ENCODE measurements at places on chromosomes 12 and 14. TPM values are rescaled to one million over a fixed set of nuclear protein-coding genes. Genes with fewer than 3 reads are reported as not detected.

GRCh38 chr14:29233188-29233587, 466.6 kb downstream of the FOXG1 start:
- H3K4me1 ChIP-seq: no peaks in the 10 kb centered on the region
- no peak overlapping the region for H3K4me3 ChIP-seq
- no peaks in the 10 kb centered on the region for H3K36me3 ChIP-seq

- H3K4me1 ChIP-seq: no peaks in the 10 kb centered on the region
- no peak for DNase-seq
- no peak overlapping the region for H3K27ac ChIP-seq
Observed at GRCh38 chr14:99677231-99678140, 6.6 kb upstream of the CYP46A1 start.

DNA sequence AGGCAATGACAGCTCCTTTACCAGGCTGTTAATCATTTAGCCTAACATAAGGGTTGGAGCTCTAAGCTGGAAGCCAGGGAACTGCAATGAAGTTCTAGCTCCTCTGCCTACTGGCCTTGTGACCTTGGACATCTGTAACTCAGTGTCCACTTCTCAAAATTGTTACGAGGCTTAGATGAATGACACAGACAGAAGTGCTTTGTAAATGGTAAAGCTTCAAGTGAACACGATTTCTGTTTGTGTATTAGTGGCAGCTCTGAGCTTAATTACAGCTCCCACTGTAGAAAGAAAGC, 122.8 kb downstream of the EML1 start:
- no peaks in the 10 kb centered on the region for H3K4me1 ChIP-seq
- no peaks in the 10 kb centered on the region for H3K27me3 ChIP-seq
- H3K4me3 ChIP-seq: no peak overlapping the region
- H3K36me3 ChIP-seq: peaks cover 90% of the 10 kb centered on the region

DNA sequence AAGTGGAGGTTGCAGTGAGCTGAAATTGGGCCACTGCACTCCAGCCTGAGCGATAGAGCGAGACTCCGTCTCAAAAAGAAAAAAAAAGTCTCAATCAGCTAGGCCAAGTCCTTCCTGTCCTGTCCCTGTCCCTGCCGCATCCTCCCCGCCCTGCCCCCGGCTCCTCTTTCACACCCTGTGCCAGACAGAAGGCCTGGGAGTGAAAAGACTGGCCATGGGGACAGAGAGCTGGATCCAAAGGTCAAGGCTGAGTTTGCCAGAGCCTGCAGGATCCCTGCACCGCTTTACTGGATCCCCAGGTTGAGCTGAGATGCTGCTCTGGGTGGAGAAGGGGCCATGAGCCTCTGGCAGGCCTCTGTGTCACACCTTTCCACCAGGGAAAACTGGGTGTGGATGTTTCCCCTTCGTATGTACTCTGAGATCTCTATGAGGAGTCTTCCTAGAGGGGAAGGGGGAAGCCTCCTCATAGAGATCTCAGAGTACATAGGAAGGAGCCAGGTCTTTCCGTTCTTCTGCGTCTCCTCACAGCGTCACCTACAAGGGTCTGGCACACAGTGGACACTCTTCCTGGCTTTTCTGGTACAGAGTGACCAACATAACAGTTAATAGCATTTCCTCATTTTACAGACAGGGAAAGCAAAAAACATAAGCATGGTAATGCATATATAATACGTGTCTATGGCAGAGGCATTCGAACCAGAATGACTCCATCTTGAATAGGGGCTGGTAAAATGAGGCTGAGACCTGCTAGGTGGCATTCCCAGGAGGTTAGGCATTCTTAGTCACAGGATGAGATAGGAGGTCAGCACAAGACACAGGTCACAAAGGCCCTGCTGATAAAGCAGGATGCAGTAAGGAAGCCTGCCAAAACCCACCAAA, 35.1 kb downstream of the NINJ2 start:
- H3K4me1 ChIP-seq: peaks cover 43% of the 10 kb centered on the region
- H3K27me3 ChIP-seq: no peaks in the 10 kb centered on the region
- H3K36me3 ChIP-seq: no peaks in the 10 kb centered on the region
- peak overlapping the region; percentile 74 for H3K27ac ChIP-seq
- no peak overlapping the region for H3K4me3 ChIP-seq
- peak; percentile 59 for DNase-seq

- DNase-seq: no peak
- H3K27ac ChIP-seq: no peak overlapping the region
- no peak overlapping the region for H3K4me3 ChIP-seq
- no peaks in the 10 kb centered on the region for H3K27me3 ChIP-seq
Observed at GRCh38 chr12:87689196-87689595, 340.0 kb downstream of the C12orf50 start.

GRCh38 chr12:131390412-131391334, 320.2 kb upstream of the SFSWAP start:
- DNase-seq: no peak
- H3K36me3 ChIP-seq: no peaks in the 10 kb centered on the region
- H3K4me3 ChIP-seq: no peak overlapping the region
- no peaks in the 10 kb centered on the region for H3K4me1 ChIP-seq
- H3K27me3 ChIP-seq: no peaks in the 10 kb centered on the region

DNA sequence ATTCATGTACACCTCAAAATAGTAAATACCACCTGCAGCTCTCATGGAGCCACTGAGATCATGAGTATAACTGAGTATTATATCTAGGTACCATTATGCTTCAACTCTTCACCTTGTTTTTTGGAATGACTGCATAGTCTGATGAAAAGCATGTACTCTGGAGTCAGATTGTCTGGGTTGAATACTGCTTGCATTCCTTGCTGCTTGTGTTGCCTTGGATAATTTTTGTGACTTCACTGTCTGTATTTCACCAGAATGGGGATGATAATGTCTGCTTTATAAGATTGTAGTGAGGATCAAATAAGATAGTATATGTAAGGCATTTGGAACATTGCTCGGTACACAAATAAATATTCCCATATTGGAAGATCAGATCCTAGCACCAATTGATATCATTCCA, 54.2 kb downstream of the SUSD6 start:
- peaks cover 73% of the 10 kb centered on the region for H3K4me1 ChIP-seq
- H3K36me3 ChIP-seq: no peaks in the 10 kb centered on the region
- H3K4me3 ChIP-seq: no peak overlapping the region
- H3K27me3 ChIP-seq: no peaks in the 10 kb centered on the region

- DNase-seq: no peak
- no peak overlapping the region for H3K4me3 ChIP-seq
- H3K27ac ChIP-seq: no peak overlapping the region
- H3K4me1 ChIP-seq: no peaks in the 10 kb centered on the region
Observed at GRCh38 chr12:118575730-118576129, 199.4 kb downstream of the SUDS3 start.

DNA sequence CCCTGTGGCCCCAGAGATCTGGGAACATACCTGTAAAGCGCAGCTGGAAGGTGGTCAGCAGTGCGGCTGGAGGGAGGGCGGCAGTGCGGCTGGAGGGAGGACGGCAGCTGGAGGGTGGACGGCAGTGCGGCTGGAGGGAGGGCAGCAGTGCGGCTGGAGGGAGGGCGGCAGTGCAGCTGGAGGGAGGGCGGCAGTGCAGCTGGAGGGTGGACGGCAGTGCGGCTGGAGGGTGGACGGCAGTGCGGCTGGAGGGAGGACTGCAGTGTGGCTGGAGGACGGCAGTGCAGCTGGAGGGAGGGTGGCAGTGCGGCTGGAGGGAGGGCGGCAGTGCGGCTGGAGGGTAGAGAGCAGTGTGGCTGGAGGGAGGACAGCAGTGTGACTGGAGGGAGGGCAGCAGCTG, 23.5 kb downstream of the LRCOL1 start:
- H3K27me3 ChIP-seq: no peaks in the 10 kb centered on the region
- no peak overlapping the region for H3K4me3 ChIP-seq
- no peaks in the 10 kb centered on the region for H3K4me1 ChIP-seq
- H3K27ac ChIP-seq: no peak overlapping the region

GRCh38 chr12:40911676-40912075, 219.4 kb downstream of the CNTN1 start:
- DNase-seq: no peak
- no peak overlapping the region for H3K27ac ChIP-seq
- H3K4me1 ChIP-seq: no peaks in the 10 kb centered on the region

GRCh38 chr14:47085678-47086077, 434.1 kb upstream of the RPL10L start:
- no peak for DNase-seq
- H3K4me3 ChIP-seq: no peak overlapping the region
- H3K4me1 ChIP-seq: no peaks in the 10 kb centered on the region
- H3K27me3 ChIP-seq: no peaks in the 10 kb centered on the region
- no peak overlapping the region for H3K27ac ChIP-seq
- no peaks in the 10 kb centered on the region for H3K36me3 ChIP-seq

GALNT9 gene
- not detected for total RNA-seq

TMEM263 gene
- total RNA-seq: 13.4 TPM

LBHD2 gene
- not detected for total RNA-seq

LHX5 gene
- total RNA-seq: not detected

SLCO1B1 gene
- not detected for total RNA-seq

SENP1 gene
- total RNA-seq: 6.3 TPM

ABCC9 gene
- total RNA-seq: 94.9 TPM

CLEC4A gene
- not detected for total RNA-seq

ARHGEF25 gene
- total RNA-seq: 2.9 TPM

Measured in psoas muscle (tissue), 8 donors.